ENCODE measurements at places on chromosomes 6 and 20.

- no peak for DNase-seq
Measured at GRCh38 chr6:140319209-140319608, 944.8 kb upstream of the CITED2 start.

GRCh38 chr6:28943223-28943556 lies 19.4 kb upstream of the TRIM27 start:
- no peak for DNase-seq

DNA sequence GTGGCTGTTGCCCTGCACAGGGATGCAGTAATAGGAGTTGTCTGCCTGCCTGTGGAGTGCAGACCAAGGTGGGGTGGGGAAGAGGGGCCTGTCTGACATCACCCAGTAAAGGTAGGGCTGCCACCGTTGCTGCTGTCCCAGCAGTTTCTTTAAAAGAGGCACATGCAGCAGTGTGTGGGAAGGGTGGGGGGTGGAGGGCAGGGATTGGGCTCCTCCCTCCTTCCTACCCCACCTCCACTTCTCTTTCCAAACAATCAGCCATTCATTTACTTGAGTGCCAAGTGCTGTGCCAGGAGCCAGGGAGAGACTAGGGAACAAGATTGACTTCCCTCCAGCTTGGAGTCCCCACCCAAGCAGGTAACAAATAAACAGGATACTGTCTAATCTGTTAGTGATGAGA lies 66.8 kb upstream of the MYL9 start:
- DNase-seq = no peak

- no peak for DNase-seq
Measured at GRCh38 chr6:122352981-122353664, 46.3 kb upstream of the HSF2 start.

DNA sequence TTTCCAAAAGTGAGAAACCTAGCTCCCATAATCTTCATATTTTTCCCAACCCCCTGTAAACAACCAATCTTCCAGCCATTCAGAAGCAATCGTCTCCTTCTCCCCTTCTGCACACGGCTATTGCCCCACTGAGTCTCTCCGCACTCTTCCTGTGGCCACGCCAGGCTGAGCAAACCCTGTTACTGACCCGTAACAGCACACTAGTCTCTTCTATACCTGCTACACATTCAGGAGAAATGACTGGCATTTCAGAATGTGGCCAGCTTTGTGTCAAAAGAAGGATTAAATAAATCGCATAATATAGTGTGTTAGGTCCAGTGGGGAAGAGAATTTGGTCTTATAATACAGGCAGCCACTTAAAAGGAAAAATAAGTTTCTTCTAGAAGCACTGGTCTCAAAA lies 41.4 kb downstream of the ECT2L start:
- DNase-seq = no peak

DNA sequence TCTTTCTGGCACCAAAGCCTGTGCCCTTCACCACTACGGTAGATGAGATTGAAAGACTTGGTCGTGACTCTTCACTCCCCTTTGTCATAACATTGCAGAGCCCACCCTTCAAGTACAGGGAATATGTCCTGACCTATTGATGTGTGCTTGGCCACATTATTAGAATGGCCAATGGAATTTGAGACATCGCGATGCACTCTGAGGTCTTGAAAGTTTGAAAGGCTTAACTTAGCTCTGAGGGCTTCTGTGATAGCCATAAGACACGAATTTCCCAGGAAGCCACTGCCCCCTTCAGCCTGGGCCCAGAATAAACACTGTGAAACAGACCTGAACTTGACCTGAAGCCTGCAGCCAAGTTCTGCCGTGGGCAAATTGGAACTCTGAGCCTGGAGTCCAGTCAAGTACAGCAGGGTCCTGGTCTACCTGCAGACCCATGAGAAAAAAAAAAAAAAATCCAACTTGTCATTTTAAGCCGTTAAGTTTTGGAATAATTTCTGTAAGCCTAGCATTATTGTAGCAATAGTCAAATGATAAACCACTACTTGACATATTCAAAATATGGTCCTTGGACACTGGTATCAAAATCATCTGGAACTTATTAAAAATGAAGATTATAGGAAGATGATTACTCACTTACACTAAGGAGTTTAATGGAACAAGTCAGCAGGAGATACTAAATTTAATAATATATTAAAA lies 36.9 kb upstream of the TRAF3IP2 start:
- DNase-seq = no peak

DNA sequence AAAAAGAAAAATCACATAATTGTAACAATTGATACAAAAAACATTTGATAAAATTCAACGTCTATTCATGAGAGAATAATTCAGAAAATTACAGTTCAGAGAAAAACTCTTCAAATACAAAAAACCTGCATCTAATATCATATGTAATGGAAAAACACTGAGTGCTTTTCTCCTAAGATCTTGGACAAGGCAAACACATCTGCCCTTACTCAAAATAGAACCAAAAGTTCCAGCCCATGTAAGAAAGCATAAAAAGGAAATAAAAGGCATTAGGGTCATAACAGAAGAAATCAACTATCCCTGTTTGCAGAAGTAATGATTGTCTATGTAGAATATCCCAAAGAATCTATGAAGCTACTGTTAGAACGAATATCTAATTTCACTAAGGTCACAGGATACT lies 721.4 kb downstream of the RFPL4B start:
- no peak for DNase-seq

DNA sequence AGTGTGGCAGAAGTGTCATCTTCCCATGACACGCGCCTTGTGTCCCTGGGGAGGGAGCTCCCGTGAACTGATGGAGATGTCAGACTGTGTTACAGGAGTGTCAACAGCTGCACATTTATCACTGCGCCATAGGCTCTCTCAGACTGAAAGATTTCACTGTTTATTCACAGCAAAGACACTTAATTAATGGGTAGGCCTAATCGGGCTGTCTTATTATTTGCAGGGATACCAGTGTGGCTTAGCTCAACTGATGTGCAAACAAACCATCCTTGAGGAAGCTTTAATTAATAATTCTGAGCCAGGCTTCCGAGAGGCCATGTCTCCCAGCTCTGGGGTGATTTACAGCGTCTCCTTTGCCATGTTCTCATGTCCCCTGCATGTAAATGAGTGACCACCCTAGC lies 771.0 kb downstream of the QKI start:
- no peak for DNase-seq

DNA sequence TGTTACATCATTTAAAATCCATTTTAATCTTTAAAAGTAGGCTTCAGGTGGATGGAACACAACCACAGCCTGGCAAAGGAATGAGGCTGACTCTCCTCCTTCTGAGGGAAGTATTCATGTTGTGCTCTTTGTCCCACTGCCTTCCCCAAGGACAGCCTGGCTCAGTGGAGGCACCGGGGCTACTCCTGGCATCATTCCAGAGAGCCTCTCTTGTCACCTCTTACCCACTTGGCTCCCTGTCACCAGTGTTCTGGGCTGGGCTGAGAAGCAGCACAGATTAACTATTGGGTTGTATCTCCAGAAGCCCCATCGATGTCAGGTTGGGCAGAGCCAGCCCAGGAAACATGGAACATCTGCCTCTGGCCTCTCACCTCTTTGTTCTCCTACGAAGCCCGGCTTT lies 10.7 kb upstream of the TP53INP2 start:
- DNase-seq = no peak

DNA sequence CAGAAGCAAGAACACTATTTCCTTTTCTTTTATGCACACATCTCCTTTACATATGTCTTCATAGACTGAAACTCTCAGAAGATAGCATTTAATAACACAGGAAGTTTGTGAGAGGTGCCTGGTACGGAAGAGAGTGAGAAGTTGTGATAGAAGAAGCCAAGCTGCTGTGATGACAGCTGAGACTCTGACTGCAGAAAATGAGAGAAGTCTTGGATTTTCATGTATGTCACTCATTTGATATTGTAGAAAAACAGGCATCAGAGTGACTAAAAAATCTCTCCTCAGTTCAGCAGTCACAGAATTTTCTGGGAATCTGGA lies 154.9 kb upstream of the BMP2 start:
- DNase-seq = no peak

- DNase-seq = no peak
Measured at GRCh38 chr6:82006027-82006738, 241.4 kb downstream of the IBTK start.

GRCh38 chr6:10201606-10202510 lies 213.0 kb downstream of the TFAP2A start:
- DNase-seq = no peak
